ENCODE measurements at places on chromosomes 5 and 9.

- no peak for DNase-seq
These were observed 39.2 kb downstream of the DMRT1 start for GRCh38 chr9:880725-881124.

DNA sequence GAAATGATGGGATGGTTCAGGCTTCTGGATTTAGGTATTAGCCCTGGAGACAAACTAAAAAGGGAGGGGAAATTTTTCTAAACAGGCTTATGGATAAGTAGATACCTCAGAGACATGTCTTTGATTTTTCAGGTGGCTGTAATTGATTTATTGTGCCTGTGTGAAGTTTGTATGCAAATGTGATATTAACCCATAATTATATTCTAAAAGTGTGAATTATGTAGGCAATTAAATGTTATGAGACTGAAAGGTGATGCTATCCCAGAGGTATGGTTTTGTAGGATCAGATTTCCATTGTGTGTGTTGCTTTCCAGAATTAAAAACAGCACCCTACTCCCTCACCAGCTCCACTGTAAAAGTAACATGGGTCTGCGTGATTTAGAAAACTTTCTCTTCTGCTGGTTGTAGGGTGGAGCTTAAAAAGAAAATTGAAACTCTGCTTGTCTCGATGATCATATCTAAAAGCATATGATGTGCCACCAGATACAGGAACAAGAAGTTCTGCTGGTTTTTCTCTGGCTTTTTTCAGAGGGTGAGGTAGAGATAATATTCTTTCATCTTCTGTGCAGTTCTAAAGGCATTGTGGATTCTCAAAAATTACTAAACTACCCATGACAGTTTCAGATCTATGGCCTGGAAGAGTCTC lies 71.8 kb upstream of the TAF11L2 start:
- DNase-seq, result no peak

DNA sequence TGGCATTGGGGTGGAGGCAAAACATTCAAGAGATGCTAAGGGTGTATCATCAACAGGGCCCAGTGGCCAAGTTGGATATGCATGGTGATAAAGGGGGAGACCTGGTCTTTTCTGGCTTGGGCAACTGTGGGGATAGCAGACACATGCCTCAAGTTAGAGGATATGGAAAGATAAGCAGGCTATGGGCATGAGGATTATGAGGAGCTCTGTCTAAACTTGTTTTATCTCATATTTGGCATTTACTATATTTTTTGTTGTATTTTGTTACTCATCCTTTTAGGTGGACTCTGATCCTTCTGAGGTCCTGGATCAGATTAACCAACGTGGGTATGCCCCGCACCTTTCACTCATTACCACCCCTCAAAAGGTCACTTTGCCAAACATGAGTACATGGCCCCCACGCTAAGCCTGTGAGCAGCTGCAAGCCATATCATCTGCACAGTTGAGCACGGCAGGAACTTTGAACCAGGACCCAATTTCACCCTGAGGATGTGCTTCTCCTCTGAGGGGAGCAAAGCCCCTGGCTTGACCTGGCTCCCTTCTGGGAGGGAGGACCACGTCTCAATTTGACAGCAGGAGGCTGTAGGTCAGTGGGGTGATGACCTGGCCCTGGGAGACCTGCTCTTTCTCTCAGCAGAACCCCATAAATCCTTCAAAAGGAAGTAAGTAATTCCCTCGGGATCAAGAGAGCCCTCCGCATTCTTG lies 71.1 kb upstream of the CD180 start:
- DNase-seq, result no peak

- DNase-seq, result no peak
These were observed 605.4 kb downstream of the DNAH5 start for GRCh38 chr5:13339093-13339492.

GRCh38 chr5:55829956-55830355 lies 21.2 kb upstream of the IL31RA start:
- no peak for DNase-seq

DNA sequence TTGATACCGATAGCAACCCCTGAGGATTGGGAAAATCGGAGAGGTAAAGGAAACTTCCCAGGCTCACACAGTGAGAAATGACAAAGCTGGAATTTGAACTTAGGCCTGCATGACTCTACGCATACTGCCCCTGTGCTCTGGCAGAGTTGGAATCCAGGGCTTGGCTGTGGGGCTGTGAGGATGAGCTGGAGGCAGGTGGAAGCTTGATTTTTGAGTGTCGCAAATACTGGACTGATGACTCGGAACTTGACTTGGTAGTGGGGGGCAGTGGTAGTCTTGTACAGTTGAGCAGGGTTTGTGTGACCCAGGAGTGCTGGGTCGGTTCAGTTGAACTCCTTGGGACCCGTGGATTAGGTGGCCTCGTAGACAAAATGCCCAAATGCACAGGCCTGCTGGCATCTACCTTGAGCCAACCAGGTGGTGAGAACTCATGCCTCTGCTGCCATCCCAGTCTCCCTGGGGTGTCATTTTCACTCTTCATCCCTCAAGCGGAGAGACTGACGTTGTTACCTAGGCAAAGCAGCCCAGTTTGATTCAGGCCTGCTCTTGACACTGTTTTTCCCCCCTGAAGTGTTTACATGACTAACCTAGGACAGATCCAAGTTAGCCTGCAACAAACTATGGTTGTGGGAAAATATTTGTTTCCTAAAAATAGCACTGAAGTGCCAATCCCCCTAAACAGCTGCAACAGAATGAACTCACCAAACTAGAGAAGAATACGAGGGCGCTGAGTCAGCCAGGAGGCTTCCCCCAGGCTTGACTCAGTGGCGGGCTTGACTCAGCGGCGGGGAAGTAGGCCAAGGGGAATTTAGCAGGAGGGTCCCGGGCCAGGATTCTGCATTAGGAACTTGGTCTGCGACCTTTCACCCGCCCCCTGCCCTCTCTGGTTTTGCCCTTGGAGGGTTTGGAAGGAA lies 45.7 kb upstream of the ORM1 start:
- DNase-seq, result no peak

- DNase-seq, result no peak
These were observed 8.3 kb downstream of the FOXD1 start for GRCh38 chr5:73440262-73440661.

- no peak for DNase-seq
These were observed 85.6 kb downstream of the PTTG1 start for GRCh38 chr5:160507221-160507721.

- peak; percentile 58 for DNase-seq
These were observed 213.3 kb downstream of the SEMA6A start for GRCh38 chr5:116361171-116361967.

DNA sequence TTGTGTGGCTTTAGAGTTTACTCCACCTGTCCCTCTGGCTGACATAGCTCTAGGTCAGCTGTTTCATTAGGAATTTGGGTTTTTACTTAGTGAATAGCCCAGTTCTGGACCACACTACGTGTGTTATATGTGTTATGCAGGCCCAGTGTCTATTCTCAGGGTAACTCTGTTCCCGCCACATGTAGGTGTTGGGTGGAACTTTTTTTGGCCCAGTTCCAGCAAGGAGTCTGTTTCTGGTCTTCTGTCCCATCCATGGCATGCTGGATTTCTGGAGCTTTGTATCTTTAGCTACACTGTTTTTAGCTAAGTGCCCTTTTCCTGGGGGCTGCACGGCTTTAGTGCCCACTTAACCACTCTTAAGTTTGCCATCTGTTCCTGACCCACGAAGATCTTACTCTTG lies 15.5 kb downstream of the RMI1 start:
- no peak for DNase-seq
